ENCODE measurements at places on chromosomes 4 and X.

DNA sequence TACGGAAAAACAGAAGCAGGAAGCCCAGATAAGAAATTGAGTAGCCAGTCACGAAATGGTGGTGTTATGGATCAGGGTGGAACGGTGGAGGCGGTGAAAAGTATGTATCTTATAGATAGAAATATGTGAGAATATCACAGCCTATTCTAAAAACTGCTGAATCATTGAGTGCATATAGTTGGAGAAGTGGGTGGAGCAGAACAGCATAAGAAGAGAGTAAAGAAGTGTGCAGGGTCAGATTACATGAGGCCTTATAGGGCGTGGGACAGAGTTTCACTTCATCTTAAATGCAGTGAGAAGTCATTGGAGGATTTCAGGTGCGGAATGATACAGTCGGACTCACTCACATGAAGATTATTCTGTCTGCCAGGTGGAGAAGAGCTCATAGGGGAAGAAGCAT is 293.1 kb downstream of the TRIML1 start:
- no peak for DNase-seq

GRCh38 chr4:89660444-89661172 is 176.4 kb downstream of the SNCA start:
- no peak for DNase-seq

GRCh38 chrX:20217906-20218305 is 48.8 kb downstream of the RPS6KA3 start:
- DNase-seq: no peak

DNA sequence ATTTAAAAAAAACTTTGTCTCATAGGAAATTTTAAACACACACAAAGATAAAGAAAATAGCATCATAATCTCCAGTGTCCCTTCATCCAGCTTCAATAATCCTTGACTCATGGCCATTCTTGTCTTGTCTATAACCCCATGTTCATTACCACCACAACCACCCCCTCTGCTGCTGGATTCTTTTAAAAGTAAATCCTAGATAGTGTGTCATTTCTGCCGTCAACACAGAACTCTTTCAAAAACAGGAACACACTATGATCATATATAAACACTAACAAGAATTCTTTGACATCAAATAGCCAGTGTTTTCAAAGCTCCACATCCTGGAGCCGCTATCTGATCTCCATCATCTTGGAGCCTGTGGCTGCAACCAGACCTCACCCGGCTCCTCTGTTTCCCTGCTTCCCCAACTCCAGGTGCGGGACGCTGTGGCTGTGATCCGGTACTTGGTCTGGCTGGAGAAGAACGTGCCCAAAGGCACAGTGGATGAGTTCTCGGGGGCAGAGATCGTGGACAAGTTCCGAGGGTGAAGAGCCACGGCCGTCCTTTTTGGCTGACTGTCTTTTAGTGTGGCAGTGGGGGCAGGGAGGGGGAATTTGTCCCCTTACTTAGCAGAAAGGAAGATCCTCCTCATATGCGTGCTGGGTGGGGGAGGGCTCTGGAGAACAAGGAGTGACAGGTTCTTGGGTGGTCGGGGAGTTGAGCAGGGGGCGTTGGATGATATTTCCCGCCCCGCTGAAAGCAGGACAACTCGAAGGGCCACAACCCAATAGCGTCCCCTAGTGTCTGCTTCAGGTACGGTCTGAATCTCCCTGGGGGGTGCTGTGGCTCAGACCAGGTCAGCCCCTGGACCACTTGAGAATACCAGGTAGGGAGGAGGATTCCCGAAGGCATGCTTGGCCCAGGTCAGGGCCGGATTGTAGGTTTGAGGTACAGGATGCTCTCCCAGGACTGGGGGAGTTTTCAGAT is 15.6 kb downstream of the XPNPEP2 start:
- DNase-seq: no peak

DNA sequence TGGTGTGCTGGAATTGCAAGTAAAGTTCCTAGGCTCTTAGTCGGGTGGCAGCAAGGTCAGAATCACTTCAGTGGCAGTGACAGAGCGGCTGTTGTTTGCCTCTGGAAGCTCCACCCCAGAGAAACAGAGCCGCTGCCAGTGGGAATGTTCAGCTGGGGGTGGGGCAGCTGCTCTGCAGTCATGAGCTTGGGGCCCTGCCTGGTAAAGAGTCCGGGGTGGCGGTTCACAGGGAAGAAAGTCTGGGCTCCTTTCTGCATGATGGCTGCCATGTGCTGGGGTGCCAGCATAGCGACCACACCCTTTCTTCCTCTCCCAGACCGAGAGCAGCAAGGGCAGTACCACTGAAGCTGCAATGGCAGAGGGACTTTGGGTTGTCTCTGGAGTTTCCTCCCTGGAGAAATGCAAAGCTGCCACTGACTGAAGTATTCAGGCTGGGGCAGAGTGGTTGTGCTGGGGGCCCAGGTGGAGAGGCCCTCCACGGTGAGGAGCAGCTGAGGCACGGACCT is 108.8 kb upstream of the CENPE start:
- no peak for DNase-seq
